CD4-positive, CD25-positive, alpha-beta regulatory T cell (primary cell): ENCODE measurements at places on chromosomes 3 and 15.
A peak's percentile ranks its signal among the peaks of the same experiment; 100 is the strongest.

DNA sequence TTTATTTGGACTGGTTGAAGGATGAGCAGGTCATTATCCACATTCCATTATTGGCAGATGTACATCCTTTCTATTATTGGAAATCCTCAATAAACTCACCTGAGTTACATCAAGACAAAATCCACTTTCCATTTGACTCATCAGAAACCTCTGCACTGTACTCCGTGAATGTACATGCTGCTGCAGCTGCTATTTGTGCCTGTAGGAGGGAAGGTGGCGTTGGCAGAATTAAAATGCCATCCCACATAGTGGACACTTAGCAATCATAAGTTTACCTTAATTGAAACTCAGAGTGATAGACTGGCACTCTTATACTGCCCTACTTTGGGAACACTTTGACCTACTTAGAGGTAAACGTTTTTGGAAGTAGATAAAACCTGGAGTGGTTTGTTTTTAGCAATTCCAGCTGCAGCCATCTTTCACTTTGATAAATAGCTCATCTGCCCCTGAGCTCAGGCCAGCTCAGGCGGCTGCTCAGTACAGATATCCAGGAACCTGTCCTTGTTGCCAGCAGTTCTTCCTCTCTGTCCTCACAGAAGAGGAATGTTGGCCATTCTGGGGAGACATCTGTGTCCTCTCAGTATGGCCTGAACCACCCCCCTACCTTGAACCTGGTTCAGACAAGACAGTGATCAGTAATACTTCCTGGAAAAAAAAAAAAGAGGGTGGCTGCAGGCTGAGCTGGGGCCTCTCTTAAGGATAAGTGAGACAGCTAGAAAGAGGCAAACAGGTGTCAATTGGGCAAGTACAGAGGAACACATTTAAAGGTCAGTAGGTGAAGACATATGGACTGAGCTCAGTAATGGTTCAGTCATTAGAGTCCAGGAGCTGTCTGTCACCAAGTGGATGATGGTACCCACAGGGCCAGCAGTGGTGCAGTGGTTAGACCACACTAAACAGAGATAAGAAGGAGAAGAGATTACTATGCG, 153.4 kb upstream of the UMPS start:
- no peak for DNase-seq

DNA sequence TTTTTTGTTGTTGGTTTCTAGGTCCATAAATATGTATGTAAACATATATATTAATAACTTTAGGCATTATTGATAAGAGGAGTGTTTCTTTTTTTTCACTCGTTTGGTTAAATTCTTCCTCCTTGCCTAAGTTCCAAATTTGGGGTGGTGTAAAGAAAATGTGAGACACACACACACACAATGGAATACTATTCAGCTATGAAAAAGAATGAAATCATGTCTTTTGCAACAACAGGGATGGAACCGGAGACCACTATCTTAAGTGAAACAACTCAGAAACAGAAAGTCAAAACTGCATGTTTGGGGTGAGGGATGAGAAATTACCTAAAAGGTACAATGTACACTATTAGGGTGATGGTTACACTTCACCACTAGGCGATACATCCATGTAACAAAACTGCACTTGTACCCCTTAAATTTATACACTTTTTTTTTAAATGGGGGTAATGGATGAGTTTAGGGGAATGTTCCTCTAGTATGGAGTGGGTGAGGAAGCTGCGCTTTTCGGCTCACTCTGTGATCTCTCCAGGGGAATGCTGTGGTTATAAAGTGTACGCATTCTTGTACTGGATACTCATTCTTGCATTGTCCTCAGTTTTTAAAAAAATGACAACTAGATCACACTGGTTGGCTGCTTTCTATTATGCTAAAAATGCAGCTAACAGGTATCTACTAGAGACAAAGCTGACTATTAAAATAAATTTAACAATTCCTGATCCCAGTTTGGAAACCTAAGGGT, 50.8 kb upstream of the PPARG start:
- no peak for DNase-seq

DNA sequence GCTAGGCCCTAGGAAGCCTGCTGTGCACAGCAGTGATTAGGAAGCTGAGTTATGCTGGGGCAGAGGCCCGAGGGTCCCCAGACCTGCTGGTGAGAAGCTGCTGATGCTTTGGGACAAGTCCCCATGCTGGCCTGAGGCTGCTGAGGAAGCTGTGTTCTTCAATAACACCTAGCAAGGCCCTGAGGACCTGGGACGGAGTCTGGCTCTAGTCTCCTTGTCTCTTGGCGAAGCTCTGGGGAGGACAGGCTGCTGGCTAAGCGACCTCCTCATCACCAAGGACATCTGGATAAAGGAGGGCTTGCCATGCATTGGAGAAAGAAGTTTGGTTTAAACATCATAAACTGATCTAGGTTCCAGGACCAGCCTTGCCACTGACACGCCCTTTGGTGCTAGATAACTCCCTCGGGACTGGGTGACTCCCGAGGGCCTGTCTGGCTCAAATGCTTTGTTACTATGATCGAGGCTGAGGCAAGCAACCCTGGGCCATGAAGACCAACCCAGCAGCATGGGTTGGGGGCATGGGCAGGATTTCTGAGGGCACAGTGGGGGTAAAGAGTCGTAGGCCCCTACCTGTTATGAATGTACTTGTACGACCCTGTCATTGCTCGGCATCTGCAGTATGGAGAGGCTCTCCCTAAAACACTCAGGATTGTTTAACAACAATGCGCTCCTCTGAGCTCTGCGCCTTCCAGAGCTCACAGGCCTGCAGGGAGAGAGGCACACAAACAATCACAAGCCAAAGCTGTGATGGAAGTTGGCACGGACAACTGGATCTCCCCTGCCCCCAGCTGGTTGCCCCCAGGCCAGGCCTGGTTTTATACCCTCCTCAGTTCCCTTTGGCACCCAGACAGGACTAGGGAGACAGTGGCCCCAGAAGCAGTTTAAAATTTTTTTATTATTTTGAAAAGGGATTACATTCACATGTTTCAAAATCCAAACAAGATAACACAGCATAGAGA, 64.4 kb downstream of the LINGO1 start:
- DNase-seq, result no peak

GRCh38 chr3:56783644-56784447, 17.9 kb downstream of the ARHGEF3 start:
- peak; percentile 84 for DNase-seq

DNA sequence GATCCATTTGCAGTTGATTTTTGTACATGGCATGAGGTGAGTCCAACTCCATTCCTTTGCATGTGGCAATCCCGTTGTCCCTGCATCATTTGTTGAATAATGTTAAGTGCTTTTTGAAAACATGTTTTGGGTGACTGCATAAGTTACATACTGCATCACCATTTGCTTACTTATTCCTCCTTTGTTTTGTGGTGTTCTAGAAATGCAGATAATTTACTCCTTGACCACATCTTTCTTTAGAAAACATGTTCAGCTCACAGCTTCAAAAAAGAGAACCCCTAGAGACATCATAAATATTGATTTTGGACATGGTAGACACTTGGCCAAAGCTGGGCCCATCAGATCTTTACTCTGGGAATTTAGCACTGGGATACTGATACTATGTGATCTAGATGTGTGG, 135.3 kb upstream of the DAZL start:
- no peak for DNase-seq

GRCh38 chr3:100682056-100682853, 27.0 kb upstream of the TFG start:
- no peak for DNase-seq

DNA sequence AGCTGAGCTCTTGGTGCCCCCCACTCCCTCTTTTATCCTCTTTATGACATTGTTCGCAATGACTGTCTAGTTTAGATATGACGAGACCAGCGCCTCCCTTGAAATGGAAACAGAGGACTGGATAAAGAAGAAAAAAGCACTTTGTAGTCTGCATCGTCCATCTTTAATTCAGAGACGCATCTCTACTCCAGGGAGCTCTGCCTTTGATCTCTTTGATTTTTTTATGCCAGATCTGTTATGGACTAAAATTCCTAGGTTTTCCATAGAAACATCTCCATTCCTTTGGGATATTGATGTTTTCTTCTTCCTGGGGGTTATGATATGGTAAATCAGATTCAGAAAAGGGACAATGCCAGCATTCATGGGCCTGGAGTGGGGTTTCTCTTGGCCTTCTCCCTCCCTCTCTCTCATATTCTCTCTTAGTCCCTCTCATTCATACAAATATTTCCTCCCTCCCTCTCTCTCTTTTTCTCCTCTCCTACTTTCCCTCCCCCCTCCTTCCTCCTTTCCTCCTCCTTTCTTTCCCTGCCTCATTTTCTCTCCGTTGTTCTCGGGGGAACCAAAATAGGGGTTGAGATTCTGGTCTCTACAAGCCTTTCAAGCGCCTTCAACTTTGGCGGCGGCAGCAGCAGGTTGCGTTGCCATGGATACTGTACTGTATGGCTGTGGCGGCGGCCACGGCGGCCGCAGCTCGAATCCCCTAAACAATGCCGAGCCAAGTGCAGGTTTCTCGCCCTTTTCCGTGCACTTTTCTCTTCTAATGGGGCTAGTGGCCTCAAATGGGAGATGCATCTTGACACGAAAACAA, 45.5 kb downstream of the ZIC4 start:
- no peak for DNase-seq

GRCh38 chr3:166510382-166510781, 673.2 kb upstream of the BCHE start:
- no peak for DNase-seq

DNA sequence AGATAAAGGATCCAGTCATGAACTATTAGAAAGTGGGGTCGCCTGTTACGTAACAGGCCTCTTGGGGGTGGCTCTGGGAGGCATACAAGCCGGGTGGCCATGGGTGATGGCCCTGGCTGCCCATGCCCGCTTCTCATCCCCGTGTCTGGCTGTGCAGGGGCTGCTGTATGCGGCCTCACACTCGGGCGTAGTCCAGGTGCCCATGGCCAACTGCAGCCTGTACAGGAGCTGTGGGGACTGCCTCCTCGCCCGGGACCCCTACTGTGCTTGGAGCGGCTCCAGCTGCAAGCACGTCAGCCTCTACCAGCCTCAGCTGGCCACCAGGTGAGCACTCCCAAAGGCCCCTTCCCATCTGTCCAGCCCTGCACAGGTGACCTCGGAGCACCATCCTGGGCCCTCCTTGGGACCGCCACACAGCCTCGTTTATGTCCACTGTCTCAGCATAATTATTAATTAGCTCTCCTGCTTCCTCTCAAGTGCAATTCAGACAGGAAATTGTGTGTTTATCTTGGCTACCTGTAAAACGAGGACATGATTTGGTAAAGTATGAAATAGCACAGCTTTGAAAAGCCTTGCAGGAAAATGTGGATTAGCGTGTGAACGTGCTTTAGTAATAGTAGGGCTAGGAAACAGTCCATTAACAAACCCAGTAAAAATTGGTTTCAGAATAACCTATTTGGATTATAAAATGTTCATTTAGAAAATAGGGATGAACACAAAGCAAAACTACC, 8.1 kb downstream of the CIB1 start:
- DNase-seq, result no peak

DNA sequence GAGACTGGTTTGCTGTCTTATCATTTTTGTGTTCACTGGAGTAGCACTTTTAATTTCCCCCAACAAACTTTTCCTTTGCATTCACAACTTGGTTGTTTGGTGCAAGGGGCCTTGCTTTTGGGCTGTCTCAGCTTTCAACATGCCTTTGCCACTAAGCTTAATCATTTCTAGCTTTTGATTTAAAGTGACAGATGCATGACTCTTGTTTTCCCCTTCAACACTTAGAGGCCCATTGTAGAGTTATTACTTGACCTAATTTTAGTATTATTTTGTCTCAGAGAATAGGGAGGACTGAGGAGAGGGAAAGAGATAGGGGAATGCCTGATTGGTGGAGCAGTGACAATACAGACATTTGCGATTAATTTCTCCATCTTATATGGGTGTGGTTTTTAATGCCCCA, 340.1 kb upstream of the MANF start:
- no peak for DNase-seq

GRCh38 chr15:35555244-35555643, 9.3 kb upstream of the DPH6 start:
- no peak for DNase-seq

- no peak for DNase-seq
These were observed 1118.4 kb downstream of the TBL1XR1 start for GRCh38 chr3:176078906-176079305.

DNA sequence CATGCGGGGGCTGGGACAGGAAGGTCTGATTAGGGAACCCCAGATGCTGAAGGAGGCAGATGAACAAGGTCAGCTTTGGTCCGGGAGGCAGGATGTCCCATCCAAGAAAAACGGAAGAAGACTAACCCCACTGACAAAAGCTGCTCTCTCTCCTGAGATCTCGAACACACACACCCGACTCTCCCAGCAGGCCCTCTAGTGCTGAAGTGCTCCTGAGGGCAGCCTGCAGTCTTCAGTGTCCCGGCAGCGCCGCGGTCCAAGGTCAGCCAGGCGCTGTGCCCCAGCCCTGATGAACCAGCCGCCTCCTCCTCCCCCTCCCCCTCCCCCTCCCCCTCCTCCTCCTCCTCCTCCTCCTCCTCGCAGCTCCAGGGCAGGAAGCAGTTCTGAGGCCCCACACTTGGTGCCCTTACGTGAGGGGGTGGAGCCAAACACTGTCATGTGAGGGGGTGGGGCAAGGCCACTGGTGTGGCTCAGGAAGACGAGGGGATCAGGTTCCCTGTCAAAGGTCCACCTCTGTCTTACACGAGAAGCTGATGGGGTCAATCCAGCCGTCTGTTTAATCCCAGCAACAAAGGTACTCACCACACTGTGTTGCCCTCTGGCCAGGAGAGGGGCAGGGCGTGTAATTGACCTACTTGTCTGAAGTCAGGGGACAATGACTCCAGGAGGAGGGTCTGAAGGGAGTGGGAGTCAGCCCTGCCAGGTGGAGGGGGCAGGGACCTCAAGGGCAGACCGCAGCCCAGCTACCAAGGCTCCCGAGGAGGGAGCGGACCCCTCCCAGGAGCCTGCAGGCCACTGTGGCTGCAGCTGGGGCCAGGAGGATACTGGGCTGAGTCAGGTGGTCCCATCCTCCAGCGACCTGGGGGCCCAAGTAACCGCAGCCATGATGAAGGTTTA, 34.3 kb downstream of the PRR23E start:
- DNase-seq, result peak; percentile 45

DNA sequence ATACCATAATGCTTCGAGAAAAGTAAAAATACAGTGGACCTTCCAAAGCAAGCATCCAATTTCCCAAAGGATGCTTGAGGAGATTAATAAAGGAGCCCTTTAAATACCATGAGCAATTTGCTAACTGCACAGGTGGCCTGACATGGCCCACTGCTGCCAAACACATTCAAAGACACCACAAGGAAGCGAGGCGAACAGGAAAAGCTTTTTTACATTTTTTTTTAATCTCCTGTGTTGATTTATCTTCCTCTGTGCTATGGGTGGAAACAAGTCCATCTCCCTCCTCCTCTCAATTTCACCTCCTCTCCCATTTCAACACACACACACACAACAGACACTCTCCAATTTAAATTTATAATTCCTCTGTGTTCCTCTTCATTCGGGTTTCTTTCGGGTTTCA, 243.4 kb downstream of the IGSF11 start:
- DNase-seq, result no peak
